ENCODE measurements at places on chromosomes 7 and 10. TPM values are rescaled to one million over a fixed set of nuclear protein-coding genes. Genes with fewer than 3 reads are reported as not detected.

Gene PTN
- 38.6 TPM for total RNA-seq

Gene ADAM22
- 0.47 TPM for total RNA-seq

Gene PILRB
- total RNA-seq: 5.0 TPM

Gene PNLIP
- total RNA-seq: not detected

Gene FAM25G
- total RNA-seq: not detected

Gene GAD2
- not detected for total RNA-seq
